HFFc6 (cell line): ENCODE measurements at places on chromosomes 5 and 9.

DNA sequence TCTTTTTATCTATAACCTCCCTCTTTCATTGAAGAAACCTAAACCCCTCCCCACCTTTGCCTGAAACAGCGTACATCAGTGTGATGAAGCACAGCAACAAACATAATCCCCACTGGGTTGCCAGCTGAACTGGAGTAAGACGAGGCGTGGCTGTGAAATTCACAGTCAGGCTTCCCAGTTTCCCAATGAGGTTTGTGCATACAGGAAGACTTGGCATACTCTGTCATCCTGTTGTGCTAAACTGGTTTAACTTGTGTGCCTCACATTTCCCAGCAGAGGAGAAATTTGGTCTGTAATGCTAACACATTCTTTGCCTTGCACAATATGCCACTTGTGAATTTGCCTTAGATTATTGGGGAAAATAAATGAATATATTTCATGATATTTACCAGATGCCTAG, 121.5 kb downstream of the SV2C start:
- DNase-seq: no peak

- DNase-seq: no peak
These were observed 323.5 kb upstream of the PTGER4 start for GRCh38 chr5:40356248-40356647.

- DNase-seq: no peak
These were observed 291.1 kb downstream of the NR2F1-AS1 start for GRCh38 chr5:93289942-93290341.

DNA sequence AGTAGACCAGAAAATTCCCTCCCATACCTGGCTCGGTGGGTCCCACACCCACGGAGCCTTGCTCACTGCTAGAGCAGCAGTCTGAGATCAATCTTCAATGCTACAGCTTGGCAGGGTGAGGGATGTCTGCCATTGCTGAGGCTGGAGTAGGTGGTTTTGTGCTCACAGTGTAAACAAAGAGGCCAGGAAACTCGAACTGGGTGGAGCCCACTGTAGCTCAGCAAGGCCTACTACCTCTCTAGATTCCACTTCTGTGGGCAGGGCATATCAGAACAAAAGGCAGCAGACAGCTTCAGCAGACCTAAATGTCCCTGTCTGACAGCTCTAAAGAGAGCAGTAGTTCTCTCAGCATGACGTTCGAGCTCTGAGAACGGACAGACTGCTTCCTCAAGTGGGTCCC, 5.6 kb upstream of the GZMA start:
- no peak for DNase-seq
